ENCODE measurements at places on chromosomes 1 and 21. TPM values are rescaled to one million over a fixed set of nuclear protein-coding genes. Genes with fewer than 3 reads are reported as not detected.

The PTCH2 gene
- 0.13 TPM for total RNA-seq

The OR2L2 gene
- total RNA-seq = under 0.01 TPM

The FMO1 gene
- total RNA-seq = not detected

The POGK gene
- total RNA-seq = 31.1 TPM

The PAQR7 gene
- total RNA-seq = 11.2 TPM

The SLC9C2 gene
- total RNA-seq = under 0.01 TPM

The EVA1C gene
- 5.5 TPM for total RNA-seq

The DIP2A gene
- total RNA-seq = 30.8 TPM

The SEMA4A gene
- 2.5 TPM for total RNA-seq

The RUSC1 gene
- total RNA-seq = 14.9 TPM

The NPL gene
- 5.9 TPM for total RNA-seq

The C4BPB gene
- not detected for total RNA-seq

The PRR9 gene
- not detected for total RNA-seq

The PWP2 gene
- 1.7 TPM for total RNA-seq

The TMEM79 gene
- total RNA-seq = 0.91 TPM

The DTL gene
- total RNA-seq = 3.9 TPM

Data from articular chondrocyte of knee joint (primary cell).